Immature natural killer cell (primary cell): ENCODE measurements at places on chromosomes 5 and 9. TPM values are rescaled to one million over a fixed set of nuclear protein-coding genes. Genes with fewer than 3 reads are reported as not detected.

DNA sequence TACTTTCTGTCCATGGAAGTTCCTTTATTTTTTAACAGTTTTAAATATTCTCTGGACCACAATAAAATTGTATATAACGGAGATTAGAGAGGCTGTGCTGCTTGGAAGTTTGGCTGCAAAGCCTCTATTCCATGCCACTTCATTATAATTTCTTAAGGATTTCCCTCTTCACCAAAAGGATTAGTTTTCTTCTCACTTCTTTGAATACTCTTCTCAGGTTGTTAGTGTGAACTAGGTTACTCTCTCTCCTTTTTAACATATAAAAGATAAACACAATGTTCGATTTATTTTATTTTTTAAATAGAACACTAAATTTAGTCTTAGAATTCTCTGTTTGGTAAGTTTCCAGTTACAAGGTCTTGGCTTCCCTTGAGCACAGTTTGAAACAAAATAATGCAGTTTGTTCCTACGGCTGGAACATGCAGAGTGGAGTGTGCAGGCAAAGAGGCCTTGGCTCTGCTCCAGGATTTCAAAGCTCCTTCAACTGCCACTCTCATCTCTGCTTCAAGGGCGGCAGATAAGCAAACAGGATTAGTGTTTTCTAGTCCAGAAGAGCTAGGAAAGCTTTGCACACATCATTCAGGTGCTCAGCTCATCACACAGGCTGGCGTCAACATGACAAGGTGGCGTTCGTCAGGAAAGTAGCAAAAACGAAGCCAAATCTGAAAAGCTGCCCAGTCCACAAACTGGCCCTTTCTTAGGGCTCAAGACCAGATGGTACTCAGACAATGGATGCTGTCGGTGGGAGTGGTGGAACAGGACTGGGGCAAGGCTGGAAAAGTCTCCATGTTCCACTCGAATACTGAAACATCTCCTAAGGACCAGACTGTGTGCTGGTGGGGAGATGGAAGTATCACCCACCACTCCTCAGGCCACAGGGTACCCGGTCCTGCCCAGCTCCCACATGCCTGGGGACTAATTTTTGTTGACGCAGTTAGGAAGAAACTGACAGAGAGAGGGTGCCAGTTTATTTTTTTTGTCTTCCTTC is 286.6 kb downstream of the CRB2 start:
- no peak overlapping the region for H3K4me3 ChIP-seq
- H3K36me3 ChIP-seq: peaks cover 20% of the 10 kb centered on the region
- H3K27me3 ChIP-seq: peaks cover 8% of the 10 kb centered on the region
- no peak for DNase-seq
- peaks cover 39% of the 10 kb centered on the region for H3K4me1 ChIP-seq

- no peaks in the 10 kb centered on the region for H3K36me3 ChIP-seq
- H3K27me3 ChIP-seq: peaks cover 2% of the 10 kb centered on the region
- no peak overlapping the region for H3K4me3 ChIP-seq
- DNase-seq: no peak
- no peak overlapping the region for H3K27ac ChIP-seq
Observed at GRCh38 chr5:26432386-26432785, 606.0 kb downstream of the CDH9 start.

DNA sequence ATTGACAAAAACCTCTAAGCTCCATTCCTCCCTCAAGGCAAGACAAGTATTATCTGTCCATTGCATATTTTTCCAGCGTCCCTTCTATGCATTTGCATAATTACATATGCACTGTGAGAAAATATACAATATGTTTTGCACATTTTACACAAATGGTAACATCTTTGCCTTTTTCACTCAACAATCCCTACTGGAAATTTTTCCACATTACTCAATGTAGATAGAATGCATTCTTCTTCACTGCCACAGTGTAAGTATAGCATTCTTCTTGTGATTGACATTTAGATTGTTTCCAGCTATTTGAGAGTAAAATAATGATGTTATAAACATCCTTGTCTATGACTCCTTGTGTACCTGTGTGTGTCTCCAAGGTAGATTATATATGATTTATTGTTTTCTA is 205.0 kb downstream of the SLIT3 start:
- no peak overlapping the region for H3K4me3 ChIP-seq
- no peaks in the 10 kb centered on the region for H3K4me1 ChIP-seq
- no peak for DNase-seq
- no peaks in the 10 kb centered on the region for H3K36me3 ChIP-seq

DNA sequence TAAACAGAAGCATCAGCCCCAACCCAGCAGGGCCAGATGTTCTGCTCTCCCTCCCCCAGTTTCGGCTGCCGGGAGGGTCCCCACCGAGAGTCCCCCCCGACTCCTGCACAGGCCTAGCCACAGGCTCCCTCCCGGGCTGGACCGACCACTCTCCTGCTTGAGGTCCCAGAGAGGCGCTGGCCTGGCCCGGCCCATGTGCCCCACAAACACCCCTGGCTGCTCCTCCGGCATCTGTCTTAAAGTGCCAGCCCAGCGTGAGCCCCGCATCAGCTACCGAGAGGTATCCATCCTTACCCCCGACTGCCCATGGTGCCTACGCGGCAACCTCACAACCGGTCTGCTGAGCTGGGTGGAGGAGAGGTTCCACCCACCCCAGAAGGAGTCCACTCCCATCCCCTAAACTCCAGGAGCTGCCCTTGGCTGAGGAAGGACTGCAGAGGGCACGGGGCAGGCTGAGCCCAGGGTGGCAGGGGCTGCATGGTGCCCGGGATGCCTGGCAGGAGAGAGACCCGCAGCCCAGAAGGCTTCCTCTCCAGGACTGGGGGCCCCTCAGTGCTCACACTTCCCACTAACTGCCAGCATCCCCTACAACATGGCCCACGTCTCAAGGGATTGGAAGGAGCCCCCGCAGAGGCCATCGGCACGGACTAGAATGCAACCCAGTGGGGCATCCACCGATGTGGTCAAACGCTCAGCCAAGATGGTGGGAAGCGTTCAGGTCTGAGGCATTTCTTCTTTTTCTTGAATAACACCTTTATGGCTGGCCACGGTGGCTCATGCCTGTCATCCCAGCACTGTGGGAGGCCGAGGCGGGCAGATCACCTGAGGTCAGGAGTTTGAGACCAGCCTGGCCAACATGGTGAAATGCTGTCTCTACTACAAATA is 15.6 kb upstream of the EGFL7 start:
- H3K27me3 ChIP-seq: peaks cover 9% of the 10 kb centered on the region
- H3K4me1 ChIP-seq: no peaks in the 10 kb centered on the region
- DNase-seq: no peak

DNA sequence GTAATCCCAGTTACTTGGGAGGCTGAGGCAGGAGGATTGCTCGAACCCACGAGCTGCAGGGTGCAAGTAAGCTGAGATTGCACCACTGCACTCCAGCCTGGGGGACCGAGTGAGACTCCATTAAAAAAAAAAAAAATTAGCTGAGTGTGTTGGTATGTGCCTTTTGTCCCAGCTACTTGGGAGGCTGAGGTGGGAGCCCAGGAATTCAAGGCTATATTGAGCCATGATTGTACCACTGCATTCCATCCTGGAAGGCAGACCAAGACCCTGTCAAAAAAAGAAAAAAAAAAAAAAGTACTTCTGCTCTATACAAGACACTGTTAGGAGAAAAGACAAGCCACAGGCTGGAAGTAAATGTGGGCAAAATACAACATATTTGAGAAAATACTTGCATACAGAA is 68.5 kb upstream of the FBXW11 start:
- peaks cover 31% of the 10 kb centered on the region for H3K4me1 ChIP-seq
- H3K4me3 ChIP-seq: no peak overlapping the region
- peaks cover 5% of the 10 kb centered on the region for H3K27me3 ChIP-seq
- H3K36me3 ChIP-seq: peaks cover 44% of the 10 kb centered on the region

GRCh38 chr5:172919525-172920446 is 39.4 kb upstream of the RPL26L1 start:
- H3K4me1 ChIP-seq: peaks cover 25% of the 10 kb centered on the region
- no peak for DNase-seq
- no peak overlapping the region for H3K4me3 ChIP-seq
- H3K27me3 ChIP-seq: no peaks in the 10 kb centered on the region

- no peaks in the 10 kb centered on the region for H3K4me1 ChIP-seq
- no peak for DNase-seq
- no peak overlapping the region for H3K4me3 ChIP-seq
Observed at GRCh38 chr5:142551338-142552067, 134.4 kb downstream of the FGF1 start.

- peaks cover under 1% of the 10 kb centered on the region for H3K36me3 ChIP-seq
- no peaks in the 10 kb centered on the region for H3K27me3 ChIP-seq
- peak; percentile 11 for DNase-seq
- no peak overlapping the region for H3K4me3 ChIP-seq
Observed at GRCh38 chr5:152532714-152533113, 127.6 kb upstream of the NMUR2 start.

- peaks cover 14% of the 10 kb centered on the region for H3K36me3 ChIP-seq
- no peaks in the 10 kb centered on the region for H3K27me3 ChIP-seq
- H3K27ac ChIP-seq: peak within 1 kb of the TSS; percentile 91
- peaks cover 51% of the 10 kb centered on the region for H3K4me1 ChIP-seq
- H3K4me3 ChIP-seq: peak within 1 kb of the TSS; percentile 94
Observed at GRCh38 chr5:169637085-169637548, at the start of gene DOCK2. Gene DOCK2 (plus strand): TSS chr5:169637275. CDS start chr5:169637327, 52 bp downstream.

DNA sequence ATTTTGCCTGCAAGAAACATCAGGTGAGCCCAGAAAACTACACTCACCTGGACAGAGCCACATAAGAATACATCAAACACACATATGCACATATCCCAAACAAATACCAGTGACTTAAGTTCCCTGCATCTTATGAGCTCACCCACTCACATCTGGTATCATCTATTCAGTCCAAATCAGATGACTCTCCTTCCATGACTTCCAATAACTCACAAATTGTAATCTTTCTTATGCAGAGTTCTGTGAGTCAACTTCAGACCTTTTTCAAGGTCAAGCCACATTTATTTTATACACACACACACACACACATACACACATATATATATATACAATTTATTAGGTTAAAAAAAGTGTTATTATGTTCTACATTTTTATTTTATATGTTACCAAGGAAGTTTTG is 1711.9 kb upstream of the CDH9 start:
- no peak overlapping the region for H3K27ac ChIP-seq
- H3K36me3 ChIP-seq: no peaks in the 10 kb centered on the region
- no peaks in the 10 kb centered on the region for H3K27me3 ChIP-seq

GRCh38 chr5:32299059-32299677 is 13.6 kb downstream of the MTMR12 start:
- peaks cover 81% of the 10 kb centered on the region for H3K4me1 ChIP-seq
- no peak for DNase-seq
- no peaks in the 10 kb centered on the region for H3K27me3 ChIP-seq
- no peak overlapping the region for H3K4me3 ChIP-seq
- H3K27ac ChIP-seq: peak overlapping the region; percentile 75

DNA sequence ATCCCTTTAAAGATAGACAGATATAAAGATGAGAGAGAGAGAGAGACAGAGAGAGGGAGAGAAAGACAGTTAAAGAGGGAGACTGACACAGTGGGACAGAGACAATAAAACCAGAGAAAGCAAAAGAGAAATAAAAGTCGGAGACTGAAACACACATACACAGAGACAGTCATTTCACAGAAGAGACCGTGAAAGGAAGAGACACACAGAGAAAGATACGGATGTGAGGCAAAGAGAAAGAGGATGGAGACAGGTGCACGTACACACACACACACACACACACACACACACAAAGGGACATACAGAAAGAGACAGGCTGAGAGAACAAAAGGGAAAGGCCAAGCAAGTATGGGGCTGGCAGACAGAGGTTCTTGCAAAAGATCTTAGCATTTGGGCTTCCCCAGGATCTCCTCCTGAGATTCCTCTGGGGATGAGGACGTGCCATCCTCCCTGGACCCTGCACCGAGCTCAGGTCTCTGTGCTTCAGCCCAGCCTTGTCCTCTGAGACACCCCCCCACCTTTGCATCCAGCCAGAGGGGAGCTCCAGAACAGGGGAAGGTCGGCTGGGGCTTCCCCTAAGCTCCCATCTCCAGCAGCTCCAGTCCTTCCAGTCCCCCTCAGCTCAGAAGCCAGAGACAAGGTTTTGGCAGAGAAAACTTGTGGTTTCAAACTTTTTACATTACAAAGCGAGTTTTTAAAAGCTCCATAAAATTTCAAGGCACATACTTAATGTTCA is 318.4 kb upstream of the PANK3 start:
- DNase-seq: no peak
- H3K27me3 ChIP-seq: no peaks in the 10 kb centered on the region
- no peak overlapping the region for H3K4me3 ChIP-seq
- H3K4me1 ChIP-seq: peaks cover 21% of the 10 kb centered on the region

GRCh38 chr5:66643387-66643786 is 47.2 kb downstream of the MAST4 start:
- H3K4me3 ChIP-seq: no peak overlapping the region
- DNase-seq: no peak
- peaks cover 4% of the 10 kb centered on the region for H3K27me3 ChIP-seq
- peaks cover 3% of the 10 kb centered on the region for H3K36me3 ChIP-seq

- no peaks in the 10 kb centered on the region for H3K36me3 ChIP-seq
- H3K4me1 ChIP-seq: no peaks in the 10 kb centered on the region
- no peak for DNase-seq
- H3K27me3 ChIP-seq: peaks cover 2% of the 10 kb centered on the region
Observed at GRCh38 chr9:135147938-135148337, 60.5 kb downstream of the OLFM1 start.

DNA sequence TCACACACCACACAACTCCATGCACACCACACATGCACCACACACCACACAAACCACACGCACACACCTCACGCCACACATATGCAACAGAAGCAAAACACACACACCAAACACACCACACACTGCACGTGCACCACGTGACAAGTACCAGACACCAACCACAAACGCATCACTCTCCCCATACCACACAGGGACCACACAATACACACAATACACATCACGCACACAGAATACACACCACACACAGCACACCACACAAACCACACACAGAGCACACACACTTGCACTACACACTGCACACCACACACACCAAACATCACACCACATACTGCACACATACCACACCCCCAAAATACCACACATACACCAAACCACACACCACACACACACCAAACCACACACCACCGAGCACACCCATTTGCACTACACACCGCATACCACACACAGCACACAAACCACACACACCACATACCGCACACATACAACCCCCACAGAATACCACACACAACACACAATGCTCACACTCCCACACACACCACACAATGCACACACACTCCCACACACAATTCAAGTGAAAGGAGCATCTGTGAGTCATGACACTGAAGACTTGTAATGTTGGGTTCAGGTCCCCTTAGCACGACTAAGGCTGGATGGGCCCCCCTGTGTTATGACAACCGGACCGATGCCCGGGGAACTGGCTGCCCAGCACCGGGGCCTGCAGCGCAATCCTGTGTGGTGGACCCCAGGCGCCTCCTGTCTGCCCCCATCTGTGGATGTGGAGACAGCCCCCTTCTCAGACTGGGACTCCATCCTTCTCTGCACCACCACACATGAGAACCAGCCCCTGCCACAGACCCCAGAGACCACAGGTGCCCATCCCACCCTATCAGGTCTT is 6.0 kb upstream of the ZDHHC11 start:
- H3K4me1 ChIP-seq: no peaks in the 10 kb centered on the region
- no peaks in the 10 kb centered on the region for H3K36me3 ChIP-seq
- DNase-seq: no peak
- no peak overlapping the region for H3K4me3 ChIP-seq
- no peak overlapping the region for H3K27ac ChIP-seq

WNT8A gene
- not detected for polyA plus RNA-seq

PDE8B gene
- polyA plus RNA-seq: not detected

BAAT gene
- not detected for polyA plus RNA-seq

INSL6 gene
- not detected for polyA plus RNA-seq

IL9 gene
- not detected for polyA plus RNA-seq
